ENCODE measurements at places on chromosomes 3 and 15.

GRCh38 chr3:179967622-179968021 lies 69.1 kb downstream of the PEX5L start:
- no peak for DNase-seq

GRCh38 chr3:183534249-183534648 lies 21.3 kb downstream of the KLHL6 start:
- DNase-seq, result no peak

- DNase-seq, result no peak
Measured at GRCh38 chr3:123104550-123104949, 37.7 kb downstream of the PDIA5 start.

DNA sequence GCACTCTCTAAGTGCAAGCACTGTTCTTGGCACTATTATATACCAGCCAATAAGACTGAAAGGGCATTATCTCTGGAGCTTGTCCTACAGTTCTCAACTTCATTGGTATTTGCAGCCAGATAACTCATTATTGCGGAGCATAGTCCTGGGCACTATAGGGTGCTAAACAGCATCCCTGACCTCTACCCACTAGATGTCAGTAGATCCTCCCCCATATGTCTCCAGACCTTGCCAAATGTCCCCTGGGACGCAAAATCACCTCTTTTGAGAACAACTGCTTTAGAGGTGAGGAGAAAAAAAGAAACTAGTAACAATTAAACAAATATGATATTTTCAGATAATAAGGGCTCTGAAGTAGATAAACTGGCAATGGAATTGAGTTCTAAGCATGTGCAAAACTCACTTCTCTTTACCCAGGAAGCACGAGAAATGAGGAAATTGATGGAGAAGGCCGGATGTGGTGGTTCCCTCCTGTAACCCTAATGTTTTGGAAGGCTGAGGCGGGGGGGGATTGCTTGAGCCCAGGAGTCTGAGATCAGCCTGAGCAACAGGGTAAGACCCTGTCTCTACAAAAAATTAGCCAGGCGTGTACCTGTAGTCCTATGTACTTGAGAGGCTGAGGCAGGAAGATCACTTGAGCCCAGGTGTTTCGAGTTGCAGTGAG lies 61.4 kb downstream of the FRMD4B start:
- DNase-seq, result peak; percentile 11

DNA sequence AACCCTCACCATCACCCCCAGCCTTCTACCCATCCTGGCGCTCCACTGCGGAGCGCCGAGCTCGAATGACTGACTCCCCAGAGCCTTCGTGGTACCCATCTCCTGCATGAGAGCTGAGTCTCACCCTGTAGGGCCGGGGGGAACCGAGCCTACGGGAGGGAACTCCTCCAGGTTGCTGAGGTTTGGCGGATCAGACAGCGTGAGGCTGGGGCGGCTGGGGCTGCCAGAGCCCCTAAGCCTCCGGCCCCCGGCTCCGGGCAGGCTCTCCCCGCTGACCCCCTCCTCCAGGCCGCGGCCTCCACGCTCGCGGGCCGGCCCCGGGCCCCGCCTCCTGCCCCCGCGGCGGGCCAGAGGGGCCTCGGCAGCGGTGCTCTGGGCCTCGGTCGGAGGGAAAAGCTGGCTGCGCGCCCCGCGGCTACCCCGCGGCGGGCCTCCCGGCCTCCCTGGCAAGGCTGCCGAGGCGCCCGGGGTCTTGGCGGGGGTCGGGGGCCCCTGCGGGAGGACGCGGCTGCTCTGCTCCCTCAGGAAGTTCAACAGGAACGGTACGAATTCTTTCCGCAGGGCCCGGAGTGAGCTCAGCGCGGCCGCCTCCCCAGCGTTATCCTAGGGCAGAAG lies 643 bp downstream of the CDAN1 start:
- no peak for DNase-seq

DNA sequence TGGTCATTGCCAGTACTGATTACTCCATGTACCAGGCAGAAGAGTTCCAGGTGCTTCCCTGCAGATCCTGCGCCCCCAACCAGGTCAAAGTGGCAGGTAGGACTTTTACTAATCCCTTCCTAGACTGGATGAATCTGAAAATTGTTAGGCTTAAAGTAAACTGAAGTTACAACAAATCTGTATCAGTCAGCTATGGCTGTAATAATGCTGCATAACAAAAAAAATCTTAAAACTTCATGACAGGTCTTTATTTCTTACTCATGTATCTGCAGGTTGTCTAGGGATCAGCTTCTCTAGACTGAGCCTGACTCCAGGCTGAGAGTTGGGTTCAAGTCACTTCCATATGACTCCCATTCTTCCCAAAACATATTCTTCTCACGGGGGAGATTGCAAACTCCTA lies 93.7 kb downstream of the MESD start:
- DNase-seq, result no peak

DNA sequence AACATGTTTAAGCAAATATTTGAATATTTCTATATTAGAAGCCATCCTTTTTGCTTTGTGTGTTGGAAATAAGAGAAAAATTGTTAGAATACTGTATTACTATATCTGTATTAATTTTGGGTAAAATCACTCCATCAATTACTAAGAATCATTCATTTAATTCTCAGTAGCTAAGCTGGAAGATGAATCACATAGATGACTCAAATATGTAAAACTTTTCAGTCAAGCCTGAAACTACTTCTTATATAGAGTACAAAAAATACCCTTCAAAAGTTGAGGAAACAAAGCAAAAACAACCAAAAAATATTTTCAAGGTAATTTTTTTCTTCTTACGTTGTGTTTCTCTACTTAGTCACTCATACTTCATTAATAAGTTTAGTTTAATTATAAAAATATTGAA lies 205.7 kb upstream of the ROBO1 start:
- no peak for DNase-seq

- DNase-seq, result no peak
Measured at GRCh38 chr3:127084401-127084990, 101.6 kb downstream of the PLXNA1 start.

DNA sequence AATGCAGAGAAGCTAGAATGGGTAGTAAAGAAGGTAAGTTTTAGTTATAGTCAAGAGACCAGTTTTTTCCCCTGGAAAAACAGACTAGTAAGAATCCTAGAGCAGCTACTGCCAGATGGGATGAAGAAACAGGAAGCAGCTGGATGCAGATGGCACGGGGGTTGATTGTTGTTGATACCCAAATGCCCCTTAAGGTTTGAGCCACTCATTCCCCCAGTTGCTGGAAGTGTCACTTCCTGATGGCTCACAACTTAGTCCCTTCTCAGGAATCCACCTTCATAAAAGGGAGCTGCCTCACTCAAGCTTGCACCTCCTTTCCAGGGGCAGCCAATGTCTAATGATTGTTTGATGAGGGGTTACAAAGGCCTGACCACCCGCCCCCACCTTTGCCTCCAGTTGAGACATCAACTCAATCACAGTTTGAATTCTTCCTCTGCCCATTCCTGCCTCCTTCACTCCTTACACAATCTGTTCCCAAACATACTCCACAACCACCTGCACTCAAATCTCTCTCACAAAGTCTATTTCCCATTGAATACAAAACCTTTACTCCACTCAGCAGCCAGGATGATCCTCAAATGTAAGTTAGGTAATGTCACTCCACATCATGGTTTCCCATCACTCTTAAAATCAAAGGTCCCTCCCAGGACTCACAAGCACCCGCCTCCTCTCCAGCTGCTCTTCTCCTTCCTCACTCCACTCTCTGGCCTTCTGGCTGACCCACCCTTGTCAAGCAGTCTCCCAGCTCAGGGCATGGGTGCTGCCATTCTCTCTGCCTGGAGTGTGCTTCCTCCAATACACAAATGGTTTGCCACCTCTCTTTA lies 450.1 kb upstream of the THBS1 start:
- no peak for DNase-seq

DNA sequence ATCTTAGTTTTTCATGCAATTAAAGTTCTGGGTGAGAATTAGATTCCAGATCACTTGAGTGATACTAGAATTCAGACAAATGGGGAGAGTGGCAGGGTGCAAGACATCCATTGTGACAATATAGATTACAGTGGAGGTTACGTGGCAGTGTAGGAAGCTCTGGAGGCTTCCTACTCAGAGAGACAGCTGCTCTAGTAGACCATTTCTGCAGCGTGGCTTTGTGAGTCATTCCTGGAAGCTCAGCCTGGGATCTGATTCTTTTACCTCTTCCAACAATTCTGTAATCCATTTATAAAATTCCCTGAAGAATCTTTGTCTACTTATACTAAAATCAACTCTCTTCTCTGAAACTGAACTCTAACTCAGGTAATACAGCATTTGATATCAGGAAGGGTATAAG lies 90.4 kb upstream of the ASB14 start:
- no peak for DNase-seq

DNA sequence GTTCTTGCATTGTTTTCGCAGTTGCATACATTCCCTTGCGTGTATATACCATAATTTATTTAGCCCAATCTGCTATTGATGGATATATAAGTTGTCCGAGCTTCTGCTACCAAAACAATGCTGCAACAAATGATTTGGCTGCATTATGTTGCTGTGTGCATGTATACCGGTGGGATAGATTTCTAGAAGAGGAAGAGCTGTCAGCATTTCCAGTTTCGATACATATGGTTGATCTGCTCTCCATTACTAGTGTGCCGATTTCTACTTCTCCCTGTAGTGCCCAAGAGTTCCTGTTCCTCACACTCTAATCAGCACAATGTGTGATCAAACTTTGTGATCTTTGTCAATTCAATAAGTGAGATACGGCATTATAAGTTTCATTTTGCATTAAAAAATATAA lies 92.8 kb upstream of the NMNAT3 start:
- DNase-seq, result no peak

- no peak for DNase-seq
Measured at GRCh38 chr15:70351941-70352774, 254.4 kb upstream of the TLE3 start.

DNA sequence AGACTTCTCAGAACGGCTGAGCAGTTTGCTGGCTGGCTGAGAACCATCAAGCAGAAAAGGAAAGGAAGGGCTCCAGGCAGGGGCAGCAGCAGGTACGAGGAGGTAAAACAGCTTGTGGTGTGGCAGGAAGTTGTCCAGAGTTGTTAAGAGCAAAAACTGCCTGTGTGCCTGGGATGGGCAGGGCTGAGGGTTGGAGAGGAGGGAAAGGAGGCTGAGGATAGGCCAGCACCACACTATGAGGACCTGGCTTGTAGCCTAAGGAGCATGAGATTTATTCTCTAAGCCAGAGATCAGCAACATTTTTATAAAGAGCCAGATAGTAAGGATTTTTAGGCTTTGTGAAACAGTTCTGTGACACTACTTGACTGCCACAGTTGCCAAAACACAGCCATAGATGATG lies 8.0 kb downstream of the IGSF10 start:
- DNase-seq, result no peak

- DNase-seq, result no peak
Measured at GRCh38 chr3:111895071-111895470, 36.0 kb downstream of the PHLDB2 start.

DNA sequence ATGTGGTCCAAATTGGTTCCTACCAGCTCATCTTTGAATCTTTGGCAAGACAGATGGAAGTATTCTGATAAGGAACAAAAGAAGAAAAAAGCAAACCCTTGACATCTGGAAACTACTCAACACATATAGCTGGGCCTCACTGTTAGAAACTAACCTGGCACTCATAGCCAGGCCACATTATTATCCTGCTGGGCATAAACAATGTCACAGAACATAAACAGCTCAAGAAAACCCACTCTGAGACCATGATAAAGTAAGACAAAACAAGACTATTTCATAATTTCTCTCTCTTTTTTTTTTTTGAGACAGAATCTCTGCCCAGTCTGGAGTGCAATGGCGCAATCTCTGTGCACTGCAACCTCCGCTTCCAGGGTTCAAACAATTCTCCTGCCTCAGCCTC lies 1093.2 kb downstream of the FHIT start:
- no peak for DNase-seq

DNA sequence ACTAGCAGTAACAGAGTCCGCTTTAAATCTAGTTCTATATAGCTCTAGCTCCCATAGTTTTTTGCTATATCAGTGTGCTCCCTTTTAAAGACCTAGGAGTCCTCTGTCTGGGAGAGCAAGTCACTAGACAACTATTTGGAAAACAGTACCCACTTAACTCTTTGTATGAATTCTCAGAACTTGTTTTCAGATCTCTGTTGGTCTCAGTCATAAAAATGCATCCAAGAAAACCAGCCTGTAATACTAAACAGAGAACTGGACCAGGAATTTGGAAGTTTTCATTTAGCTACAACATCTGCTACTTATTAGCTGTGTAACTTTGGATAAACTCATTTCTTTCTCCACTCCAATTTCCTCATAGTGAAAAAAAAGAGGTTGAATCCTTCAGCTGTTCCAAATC lies 56.9 kb upstream of the C3orf49 start:
- no peak for DNase-seq

- no peak for DNase-seq
Measured at GRCh38 chr3:171842864-171843518, at the start of gene TMEM212. TMEM212 (plus strand) TSS chr3:171843349; CDS start chr3:171843384, 35 bp downstream.

- DNase-seq, result no peak
Measured at GRCh38 chr3:179880868-179881267, 155.9 kb downstream of the PEX5L start.

GRCh38 chr3:189589179-189589569 lies 42.0 kb upstream of the TP63 start:
- no peak for DNase-seq

- DNase-seq, result no peak
Measured at GRCh38 chr3:152097120-152097519, 171.6 kb upstream of the MBNL1 start.
